ENCODE measurements at places on chromosomes 2 and 18. TPM values are rescaled to one million over a fixed set of nuclear protein-coding genes. Genes with fewer than 3 reads are reported as not detected.
A peak's percentile ranks its signal among the peaks of the same experiment; 100 is the strongest.

GRCh38 chr18:80244956-80245730, 2.2 kb downstream of the PARD6G start:
- peaks cover 30% of the 10 kb centered on the region for H3K27me3 ChIP-seq
- peak; percentile 82 for DNase-seq
- H3K27ac ChIP-seq = no peak overlapping the region
- H3K36me3 ChIP-seq = no peaks in the 10 kb centered on the region

DNA sequence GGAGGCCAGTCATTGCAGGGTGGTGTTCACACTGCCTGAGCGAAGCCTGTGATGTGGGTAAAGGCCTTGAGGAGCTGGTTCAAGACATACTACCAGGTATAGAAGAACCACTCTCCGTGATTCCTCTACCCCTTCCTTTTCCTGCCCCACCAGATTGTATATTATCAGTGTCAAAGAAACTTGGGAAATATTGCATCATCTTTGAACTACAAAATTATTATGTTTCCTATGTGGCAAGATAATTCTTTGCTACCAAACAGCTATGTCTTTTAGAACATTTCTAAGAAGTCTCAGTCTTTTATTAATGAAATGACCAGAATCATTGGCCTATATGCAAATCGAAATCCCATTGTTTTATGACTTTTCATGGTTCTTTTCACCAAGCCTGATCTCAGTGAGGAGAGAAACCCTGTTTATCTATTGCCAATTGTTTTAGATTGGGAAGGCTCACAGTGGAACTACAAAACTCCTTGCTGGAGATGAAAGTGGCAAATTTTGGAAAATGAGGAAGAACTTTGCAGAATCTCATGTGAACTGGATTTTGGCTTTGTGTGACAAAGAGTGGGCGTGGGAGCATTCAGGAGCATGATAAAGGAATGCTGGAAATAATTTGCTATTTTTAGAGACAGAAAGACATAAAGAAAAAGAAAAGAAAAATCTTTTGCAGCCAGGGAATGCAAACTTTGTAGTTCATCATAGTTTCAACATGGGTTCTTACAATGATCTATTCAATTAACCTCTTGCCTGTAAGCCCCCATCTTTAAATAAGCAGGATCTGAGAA, 286.9 kb downstream of the INSIG2 start:
- peaks cover 5% of the 10 kb centered on the region for H3K27me3 ChIP-seq
- no peaks in the 10 kb centered on the region for H3K4me1 ChIP-seq
- H3K27ac ChIP-seq = no peak overlapping the region
- no peak overlapping the region for H3K4me3 ChIP-seq
- no peaks in the 10 kb centered on the region for H3K36me3 ChIP-seq

- DNase-seq = no peak
- H3K27ac ChIP-seq = no peak overlapping the region
- no peak overlapping the region for H3K4me3 ChIP-seq
- H3K36me3 ChIP-seq = peaks cover 46% of the 10 kb centered on the region
- H3K27me3 ChIP-seq = no peaks in the 10 kb centered on the region
- peaks cover 25% of the 10 kb centered on the region for H3K4me1 ChIP-seq
These were observed 5.9 kb downstream of the LMAN2L start for GRCh38 chr2:96733931-96734330.

- DNase-seq = no peak
- no peak overlapping the region for H3K4me3 ChIP-seq
- no peak overlapping the region for H3K27ac ChIP-seq
- H3K27me3 ChIP-seq = no peaks in the 10 kb centered on the region
- H3K36me3 ChIP-seq = no peaks in the 10 kb centered on the region
- H3K4me1 ChIP-seq = no peaks in the 10 kb centered on the region
These were observed 611.2 kb upstream of the PIK3C3 start for GRCh38 chr18:41343808-41344207.

NT5DC4 gene
- total RNA-seq = not detected

DNA sequence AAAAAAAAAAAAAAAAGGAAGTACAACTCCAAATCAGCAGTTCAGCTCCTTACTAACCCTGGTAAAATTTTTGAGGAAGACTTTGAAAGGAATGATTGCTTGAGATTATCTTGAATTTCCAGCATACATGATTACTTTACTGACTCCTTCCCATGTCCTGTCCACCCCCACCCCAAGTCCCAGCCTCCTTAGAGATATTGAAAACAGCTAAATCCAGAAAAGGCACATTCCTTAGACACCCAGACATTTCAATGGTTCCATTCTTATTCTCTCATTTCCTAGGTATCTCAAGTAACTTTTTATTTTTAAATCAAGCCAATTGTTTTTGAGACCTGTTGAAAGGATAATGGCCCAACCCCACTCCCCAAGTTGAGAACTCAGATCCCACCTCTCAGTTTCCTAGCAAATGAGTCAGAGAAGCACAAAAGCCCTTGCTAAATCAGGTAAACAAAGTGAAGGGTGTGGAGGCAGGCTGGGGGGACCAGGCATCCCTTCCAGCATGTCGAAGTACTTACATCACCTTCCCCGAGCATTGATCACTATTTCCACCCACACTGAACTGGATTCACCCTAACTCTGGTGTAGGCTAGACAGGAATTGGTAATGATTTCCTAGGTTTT, 95.4 kb upstream of the FZD7 start:
- no peak overlapping the region for H3K4me3 ChIP-seq
- DNase-seq = no peak
- peaks cover 23% of the 10 kb centered on the region for H3K4me1 ChIP-seq
- peak overlapping the region; percentile 32 for H3K27ac ChIP-seq
- H3K36me3 ChIP-seq = no peaks in the 10 kb centered on the region

RAB17 gene
- not detected for total RNA-seq

AKAIN1 gene
- not detected for total RNA-seq

DNA sequence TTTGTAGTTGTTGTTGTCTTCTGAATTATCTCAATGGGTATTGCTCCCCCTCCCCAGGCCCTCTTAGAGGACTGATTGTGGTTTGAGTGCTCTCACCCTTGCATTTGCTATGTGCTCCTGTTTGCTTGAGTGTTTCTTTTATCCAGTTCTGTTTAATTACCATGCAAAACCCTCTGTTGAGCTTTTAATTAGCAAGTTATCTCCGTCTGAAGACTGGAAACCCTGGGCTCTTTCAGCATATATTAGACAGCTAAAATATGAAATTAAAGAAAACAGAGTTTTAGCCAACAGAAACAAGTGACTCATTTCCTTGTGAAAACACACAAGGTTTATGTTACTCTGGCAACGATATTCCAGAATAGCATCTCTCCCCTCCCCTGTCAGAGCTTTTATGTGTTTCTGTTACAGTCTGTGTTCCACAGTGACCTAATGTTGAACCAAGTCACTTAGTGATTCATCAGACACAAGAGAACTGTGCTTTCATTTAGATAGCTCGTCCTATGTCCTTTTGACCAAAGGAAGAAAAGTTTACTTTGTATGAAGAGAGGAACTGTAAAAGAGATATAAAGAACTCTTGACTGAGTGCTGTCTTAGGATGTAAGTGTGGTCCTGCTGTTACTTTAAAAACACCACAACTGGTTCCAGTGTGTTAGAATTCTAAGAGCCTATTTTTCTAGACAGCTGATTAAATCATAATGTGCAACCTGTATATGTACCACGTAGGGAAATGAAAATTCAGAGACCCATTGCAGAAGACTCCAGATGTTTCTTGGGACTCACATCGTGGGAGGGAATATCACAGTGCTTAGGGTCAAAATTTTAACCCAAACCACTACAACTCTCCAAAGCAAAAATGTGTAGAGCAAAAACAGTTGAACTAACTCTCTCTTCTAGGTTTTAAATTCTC, 172.8 kb upstream of the RBMS1 start:
- DNase-seq = peak; percentile 57
- no peaks in the 10 kb centered on the region for H3K36me3 ChIP-seq
- H3K4me3 ChIP-seq = peak overlapping the region; percentile 50
- no peaks in the 10 kb centered on the region for H3K27me3 ChIP-seq

GRCh38 chr2:121008975-121009374, 273.3 kb downstream of the GLI2 start:
- no peak for DNase-seq
- H3K36me3 ChIP-seq = no peaks in the 10 kb centered on the region
- peaks cover 5% of the 10 kb centered on the region for H3K4me1 ChIP-seq
- H3K27me3 ChIP-seq = peaks cover 6% of the 10 kb centered on the region

SULT1C2 gene
- 1.2 TPM for total RNA-seq

PROM2 gene
- 0.36 TPM for total RNA-seq

DNA sequence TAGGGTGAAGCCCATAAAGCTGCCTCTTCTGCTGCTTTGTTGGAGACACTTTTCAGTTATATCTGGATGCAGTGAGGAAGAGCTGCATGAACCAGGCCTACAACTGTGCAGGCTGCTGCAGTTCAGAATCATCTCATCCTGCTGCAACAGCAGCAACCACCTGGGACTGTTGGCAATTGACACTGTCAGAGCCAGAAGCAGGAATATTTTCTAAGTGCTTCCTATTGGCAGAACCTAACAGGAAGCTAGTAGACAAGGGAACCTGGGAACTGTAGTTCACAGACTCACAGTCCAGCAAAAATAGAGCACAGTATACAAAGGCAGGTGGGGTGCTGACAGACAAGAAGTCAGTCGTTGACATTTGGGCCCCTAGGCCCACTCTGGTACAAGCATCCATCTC, 452.9 kb upstream of the SPRED2 start:
- H3K27me3 ChIP-seq = no peaks in the 10 kb centered on the region
- H3K4me3 ChIP-seq = no peak overlapping the region
- no peak overlapping the region for H3K27ac ChIP-seq
- H3K36me3 ChIP-seq = no peaks in the 10 kb centered on the region
- DNase-seq = peak; percentile 29

All from osteoblast (primary cell).